GM03348 (cell line): ENCODE measurements at places on chromosomes 6 and 20.

GRCh38 chr20:36919715-36920333 is 31.7 kb downstream of the SAMHD1 start:
- peak; percentile 81 for DNase-seq

- peak; percentile 61 for DNase-seq
These were observed 28.9 kb downstream of the STX7 start for GRCh38 chr6:132483779-132484679.

DNA sequence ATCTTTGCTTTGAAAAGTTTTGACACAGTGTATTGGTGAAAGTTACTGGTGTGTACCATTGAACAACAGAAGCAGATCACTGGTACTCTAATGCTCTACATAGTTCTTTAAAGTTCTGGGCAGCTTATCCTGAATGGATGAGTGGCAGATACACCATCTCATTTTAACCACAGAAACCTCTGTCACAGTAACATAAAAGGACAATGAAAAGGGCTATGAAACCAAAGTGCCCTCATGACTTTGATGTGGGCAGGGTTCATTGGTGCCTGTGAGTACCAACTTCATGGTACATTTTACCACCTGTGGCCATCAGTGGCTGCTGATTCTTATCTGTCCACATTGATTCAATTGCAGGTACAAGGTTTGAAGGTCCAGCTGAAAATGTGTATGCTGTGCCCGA is 285.7 kb upstream of the PREP start:
- DNase-seq: no peak

- no peak for DNase-seq
These were observed 125.9 kb downstream of the TRMT11 start for GRCh38 chr6:126112171-126112632.

- peak; percentile 30 for DNase-seq
These were observed 128.0 kb downstream of the RFPL4B start for GRCh38 chr6:112475083-112475482.

GRCh38 chr6:166105341-166106075 is 62.1 kb downstream of the TBXT start:
- DNase-seq: no peak

GRCh38 chr6:144653885-144654505 is 368.9 kb downstream of the UTRN start:
- no peak for DNase-seq

- DNase-seq: no peak
These were observed 288.8 kb downstream of the ADGB start for GRCh38 chr6:146887447-146888077.

- no peak for DNase-seq
These were observed 175.2 kb downstream of the ZDHHC14 start for GRCh38 chr6:157556144-157556645.

DNA sequence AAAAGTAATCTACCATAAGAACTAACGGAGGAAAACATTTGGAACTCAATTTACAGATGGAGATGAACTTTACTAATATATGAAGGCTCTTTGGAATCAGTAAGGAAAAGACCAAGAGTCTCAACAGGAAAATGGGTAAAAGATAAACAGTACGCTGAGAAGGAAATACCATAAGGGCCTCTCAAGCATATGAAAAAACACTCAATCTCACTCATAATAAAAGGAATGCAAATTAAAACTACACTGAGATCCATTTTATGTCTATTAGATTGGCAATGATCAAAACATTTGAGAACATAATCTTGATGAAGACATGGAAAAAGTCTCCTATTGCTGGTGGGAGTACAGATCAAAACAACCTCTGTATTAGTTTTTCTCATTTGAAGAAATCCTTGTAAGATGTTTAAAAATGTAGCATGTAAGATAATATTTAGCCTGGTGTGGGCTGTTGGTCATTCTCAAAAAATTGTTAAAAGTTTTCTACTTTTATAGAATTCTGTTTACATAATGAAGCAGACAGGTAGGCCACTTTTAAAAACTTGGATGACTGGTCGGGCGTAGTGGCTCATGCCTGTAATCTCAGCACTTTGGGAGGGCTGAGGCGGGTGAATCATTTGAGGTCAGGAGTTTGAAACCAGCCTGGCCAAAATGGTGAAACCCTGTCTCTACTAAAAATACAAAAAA is 14.5 kb downstream of the REV3L start:
- no peak for DNase-seq

GRCh38 chr6:134424165-134424797 is 106.4 kb upstream of the SGK1 start:
- DNase-seq: no peak

GRCh38 chr20:38770970-38771369 is 22.7 kb downstream of the ACTR5 start:
- DNase-seq: no peak

GRCh38 chr6:105545228-105545920 is 142.5 kb upstream of the PREP start:
- peak; percentile 55 for DNase-seq

DNA sequence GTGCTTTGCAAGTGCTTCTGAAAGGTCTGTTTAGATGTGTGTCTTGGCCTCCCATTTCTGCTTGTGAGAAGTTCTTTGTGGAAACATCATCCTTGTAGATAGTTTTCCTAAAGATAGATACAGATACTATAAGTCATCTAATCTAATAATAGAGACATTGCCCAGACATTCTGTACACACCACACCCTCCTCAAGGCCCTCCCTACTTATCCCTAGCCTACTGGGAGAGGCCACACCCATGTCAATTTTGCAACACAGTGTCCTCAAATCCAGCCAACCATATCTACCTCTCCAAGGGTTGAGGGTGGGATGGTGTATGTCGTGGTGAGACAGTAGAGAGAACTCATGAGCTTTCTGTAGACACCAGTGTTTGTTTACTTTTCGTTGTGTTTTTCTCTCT is 6.2 kb downstream of the KDM1B start:
- no peak for DNase-seq

DNA sequence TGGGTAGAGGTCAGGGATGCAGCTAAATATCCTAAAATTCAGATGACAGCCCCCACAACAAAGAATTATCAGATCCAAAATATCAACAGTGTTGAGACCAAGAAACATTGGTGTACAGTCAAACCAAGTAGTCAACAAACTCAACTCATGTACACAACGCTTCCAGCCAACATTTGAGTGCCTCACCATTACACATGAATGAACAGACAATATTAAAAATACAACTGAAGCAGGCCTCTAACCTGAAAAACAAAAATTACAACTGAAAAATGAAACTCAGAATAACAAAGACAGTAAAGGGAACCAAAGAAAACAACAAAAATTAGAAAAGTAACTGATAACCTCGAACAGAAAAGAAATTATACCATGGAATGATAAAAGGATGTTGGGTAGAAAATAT is 46.2 kb downstream of the HACE1 start:
- DNase-seq: no peak

GRCh38 chr20:56422076-56422823 is 10.2 kb downstream of the CASS4 start:
- peak; percentile 69 for DNase-seq

DNA sequence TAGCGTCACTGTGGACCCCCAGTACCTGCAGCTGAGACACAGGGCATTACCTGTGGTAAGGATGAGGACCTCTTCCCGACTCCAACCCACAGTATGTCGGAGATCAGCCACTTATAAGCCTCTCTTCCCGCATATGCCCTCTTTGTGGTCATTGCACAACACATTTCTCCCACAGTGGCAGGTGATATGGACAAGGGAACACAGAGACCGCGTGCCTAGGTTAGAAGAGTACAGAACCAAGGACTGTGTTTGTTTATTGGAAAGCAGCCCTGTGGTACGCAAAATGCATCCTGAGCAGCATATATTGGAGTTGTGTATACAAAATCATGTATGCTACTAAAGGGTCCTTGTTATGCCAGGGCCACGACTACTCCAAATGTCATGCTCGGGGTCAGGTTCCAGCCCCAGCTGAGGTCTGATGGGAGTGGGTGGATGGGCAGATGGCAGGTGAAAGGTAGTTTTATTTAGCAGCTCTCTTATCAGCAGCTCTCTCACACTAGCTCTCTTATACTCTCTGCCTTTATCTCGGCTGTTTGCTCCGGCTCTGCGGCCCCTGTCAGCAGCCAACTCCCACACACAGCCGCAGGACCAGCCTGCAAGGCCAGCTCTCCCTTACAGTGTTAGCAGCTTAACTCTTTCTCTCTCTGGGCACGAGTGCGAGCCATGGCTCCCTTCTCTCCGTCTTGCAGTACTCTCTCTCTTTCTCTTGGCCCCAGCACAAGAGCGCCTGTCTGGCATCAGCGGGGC is 569.0 kb downstream of the KIF16B start:
- DNase-seq: no peak

DNA sequence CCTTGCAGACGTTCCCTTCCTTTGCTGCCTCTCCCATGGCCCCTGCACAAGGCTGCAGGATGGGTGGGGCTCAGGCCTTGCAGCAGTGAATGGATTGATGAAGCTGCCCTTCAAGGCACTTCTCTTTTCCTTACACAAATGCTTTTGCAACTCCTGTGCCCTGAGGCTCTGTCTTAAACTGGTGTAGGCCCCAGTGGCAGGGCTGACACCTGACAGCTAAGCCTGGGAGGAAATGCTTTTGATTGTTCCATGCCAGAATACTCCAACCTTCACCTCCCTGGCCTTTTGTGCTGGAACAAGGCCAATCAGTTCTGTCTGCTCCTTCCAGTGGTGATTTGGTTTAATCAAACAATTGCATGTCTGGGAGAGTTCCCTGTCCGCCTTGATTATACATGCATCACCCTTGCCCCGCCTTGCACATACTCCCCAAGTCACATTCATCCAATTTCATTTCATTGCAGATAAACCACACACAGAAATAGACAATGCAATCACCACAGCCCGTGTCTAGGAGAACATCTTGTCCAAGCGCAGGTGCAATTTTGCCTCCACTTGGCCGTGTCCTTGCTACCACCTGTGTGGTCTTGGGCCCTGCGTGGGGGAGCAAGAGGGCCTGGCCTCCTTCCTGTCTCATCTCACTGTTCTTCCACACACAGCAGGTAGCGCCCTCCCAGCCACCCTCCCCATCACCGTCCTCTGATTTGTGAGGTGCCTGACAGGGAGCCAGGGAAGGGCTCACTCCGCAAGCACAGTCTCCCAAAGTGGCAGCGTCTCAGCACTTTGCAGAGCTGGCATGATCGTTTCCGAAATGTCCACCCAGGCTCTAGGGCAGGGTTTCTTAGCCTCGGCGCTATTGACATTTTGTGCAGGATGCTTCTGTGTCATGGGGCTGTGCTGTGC is 120.4 kb downstream of the CDH26 start:
- DNase-seq: no peak

GRCh38 chr6:150418827-150419594 is 50.2 kb downstream of the IYD start:
- peak; percentile 70 for DNase-seq

GRCh38 chr6:39908838-39909583 is 25.3 kb downstream of the MOCS1 start:
- DNase-seq: no peak

- no peak for DNase-seq
These were observed 19.0 kb downstream of the CEP250 start for GRCh38 chr20:35474303-35474871.

DNA sequence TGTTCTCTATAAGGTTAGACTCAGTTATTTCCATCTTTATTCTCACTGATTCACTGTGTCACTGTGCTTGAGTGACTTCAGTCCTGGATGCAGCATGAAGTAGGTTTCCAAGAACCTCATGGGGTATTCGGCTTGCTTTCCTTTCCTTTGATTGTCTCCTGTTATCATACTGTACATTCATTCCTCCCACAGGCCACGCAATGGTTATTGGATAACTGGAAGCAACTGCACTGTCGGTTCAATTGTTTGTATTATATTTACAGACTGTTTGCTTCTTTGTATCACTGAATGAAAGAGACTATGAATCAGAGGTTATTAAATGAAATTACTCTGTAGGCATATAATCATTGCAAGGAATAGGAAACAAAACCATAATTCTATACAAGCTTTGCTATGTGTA is 129.4 kb downstream of the MAP7 start:
- DNase-seq: no peak

DNA sequence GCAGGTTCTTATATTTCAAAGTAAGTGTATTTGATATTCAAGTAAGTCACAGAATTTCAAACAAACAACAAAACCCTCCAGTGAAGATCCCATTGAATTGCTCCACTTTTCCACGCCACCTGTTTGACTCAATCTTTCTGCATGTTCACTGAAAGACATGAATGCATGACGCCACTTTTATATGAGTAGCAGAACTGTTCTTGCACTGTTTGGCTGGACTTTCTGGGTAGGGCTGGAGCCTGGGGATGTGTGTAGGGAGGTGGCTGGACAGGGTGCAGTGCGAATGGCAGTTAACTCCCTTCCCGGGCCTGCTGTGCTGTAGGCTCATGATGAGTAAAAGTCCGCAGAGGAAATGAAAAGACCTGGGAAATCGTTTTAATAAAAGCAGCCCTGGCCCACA is 39.7 kb downstream of the IL20RA start:
- DNase-seq: no peak

GRCh38 chr6:1615151-1615852 is 5.6 kb downstream of the FOXC1 start:
- no peak for DNase-seq

GRCh38 chr20:6942266-6942665 is 174.8 kb downstream of the BMP2 start:
- DNase-seq: no peak

DNA sequence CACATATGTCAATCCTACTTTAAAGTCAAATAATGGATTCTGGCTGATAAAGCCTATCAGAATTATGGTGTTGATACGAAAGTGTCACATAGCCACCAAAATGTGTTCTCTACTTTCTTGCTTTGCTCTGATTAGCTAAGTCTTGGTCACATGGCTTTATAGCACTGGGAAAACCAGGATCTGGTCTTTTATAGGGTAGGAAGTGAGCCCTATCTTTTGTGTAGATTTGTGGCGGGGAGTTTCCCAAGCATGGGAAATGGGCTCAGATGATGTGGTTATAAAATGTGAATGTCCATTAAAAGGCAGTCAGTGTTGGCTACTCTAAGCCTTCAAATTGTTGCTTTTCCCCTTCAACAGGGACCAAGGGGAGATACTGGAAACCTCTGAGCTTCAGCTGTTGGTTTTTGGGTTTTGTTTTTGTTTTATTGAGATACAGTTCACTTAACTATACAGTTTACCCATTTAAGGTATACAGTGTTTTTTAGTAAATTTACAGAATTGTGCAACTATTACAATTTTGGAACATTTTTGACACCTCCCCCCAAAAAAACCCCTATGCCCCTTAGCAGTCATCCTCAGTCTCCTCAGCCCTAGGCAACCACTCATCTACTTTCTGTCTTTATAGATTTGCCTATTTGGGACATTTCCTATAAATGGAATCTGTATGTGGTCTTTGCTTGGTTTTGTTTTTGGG is 12.2 kb downstream of the RRP36 start:
- no peak for DNase-seq

DNA sequence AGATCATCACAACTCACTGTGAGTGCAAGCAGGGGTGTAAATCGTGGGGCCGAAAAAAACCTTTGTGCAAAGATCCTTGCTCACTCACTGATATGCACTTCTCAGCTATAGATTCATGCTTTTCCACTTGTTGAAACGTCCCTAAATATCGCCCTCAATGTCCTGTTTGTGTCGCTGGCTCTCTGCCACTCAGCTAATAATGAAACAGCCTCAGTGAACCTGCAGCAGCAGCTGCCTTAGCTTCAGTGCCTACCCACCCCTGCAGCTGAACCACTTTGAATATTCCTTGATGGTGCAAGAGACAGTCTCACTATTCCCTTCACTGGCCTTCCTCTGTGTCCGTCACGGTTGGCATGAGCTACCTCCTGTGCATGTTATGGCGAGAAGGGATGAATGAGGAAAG is 128.9 kb upstream of the NAA20 start:
- DNase-seq: no peak
